Smooth muscle cell of trachea (primary cell): ENCODE measurements at places on chromosomes 7 and 10. TPM values are rescaled to one million over a fixed set of nuclear protein-coding genes. Genes with fewer than 3 reads are reported as not detected.

GNGT1 gene
- total RNA-seq, result not detected in 2 replicates

AGR2 gene
- total RNA-seq, result not detected in 2 replicates

GPR85 gene
- 1.5 and 1.9 TPM in 2 replicates for total RNA-seq

ZPBP gene
- not detected in 2 replicates for total RNA-seq

TFR2 gene
- 0.33 TPM in 1 of 2 replicates, not detected in the other for total RNA-seq

KCNH2 gene
- total RNA-seq, result 0.33 TPM in 1 of 2 replicates, not detected in the other

CALHM1 gene
- total RNA-seq, result not detected in 2 replicates

PNLIPRP2 gene
- not detected in 2 replicates for total RNA-seq

USP54 gene
- total RNA-seq, result 6.8 and 9.2 TPM in 2 replicates

NDUFB8 gene
- 120 and 157 TPM in 2 replicates for total RNA-seq

EXOSC1 gene
- total RNA-seq, result 40.2 and 41.9 TPM in 2 replicates

FAM24B gene
- total RNA-seq, result 4.1 and 4.2 TPM in 2 replicates

ATG9B gene
- total RNA-seq, result under 0.01 and 0.15 TPM in 2 replicates

HMX3 gene
- total RNA-seq, result not detected in 2 replicates

LLCFC1 gene
- total RNA-seq, result not detected in 2 replicates

CCDC172 gene
- total RNA-seq, result not detected in 2 replicates
